ENCODE measurements at places on chromosomes 3 and 15.

DNA sequence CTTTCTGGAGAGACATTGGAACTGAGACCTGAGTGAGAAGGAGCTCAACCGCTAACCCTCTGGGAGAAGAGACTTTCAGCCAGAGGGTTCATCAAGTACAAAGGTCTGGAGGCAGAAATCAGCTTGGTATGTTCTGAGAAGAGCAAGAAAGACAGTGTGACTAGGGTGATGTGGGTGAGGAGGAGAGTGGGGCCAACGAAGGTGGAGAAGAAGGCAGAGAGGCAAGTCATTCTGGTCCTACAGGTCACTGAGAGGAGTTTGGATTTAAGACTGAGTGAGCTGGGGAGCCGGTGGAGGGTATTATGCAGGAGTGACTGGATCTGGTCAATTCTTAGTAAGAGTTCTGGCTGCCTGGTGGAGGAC, 12.2 kb downstream of the XIRP1 start:
- DNase-seq, result no peak

GRCh38 chr15:84818261-84819131, 1.3 kb downstream of the ALPK3 start:
- peak; percentile 16 for DNase-seq

DNA sequence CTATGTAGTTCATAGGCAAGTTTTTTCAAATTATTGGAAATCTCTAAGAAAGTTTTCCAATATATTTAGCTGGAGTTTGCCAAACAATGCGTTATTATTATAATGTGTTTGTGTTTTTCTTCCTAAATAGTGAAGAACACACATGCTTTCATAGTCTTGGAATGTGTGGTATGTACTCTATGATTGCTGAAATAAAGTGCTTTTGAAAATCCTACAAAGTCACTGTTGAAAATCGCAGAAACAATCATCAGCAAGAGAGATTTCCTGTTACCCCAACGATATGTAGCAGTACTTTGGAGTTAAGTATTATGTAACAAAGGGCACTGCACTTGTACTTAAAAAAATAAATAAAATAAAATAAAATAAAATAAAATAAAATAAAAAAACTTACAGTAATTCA, 796.2 kb downstream of the NAALADL2 start:
- no peak for DNase-seq

GRCh38 chr15:59736181-59736580, 47.1 kb upstream of the BNIP2 start:
- no peak for DNase-seq

- no peak for DNase-seq
Measured at GRCh38 chr3:13095408-13095937, 22.2 kb upstream of the IQSEC1 start.

GRCh38 chr3:10248984-10249748, 907 bp downstream of the TATDN2 start:
- peak; percentile 6 for DNase-seq

DNA sequence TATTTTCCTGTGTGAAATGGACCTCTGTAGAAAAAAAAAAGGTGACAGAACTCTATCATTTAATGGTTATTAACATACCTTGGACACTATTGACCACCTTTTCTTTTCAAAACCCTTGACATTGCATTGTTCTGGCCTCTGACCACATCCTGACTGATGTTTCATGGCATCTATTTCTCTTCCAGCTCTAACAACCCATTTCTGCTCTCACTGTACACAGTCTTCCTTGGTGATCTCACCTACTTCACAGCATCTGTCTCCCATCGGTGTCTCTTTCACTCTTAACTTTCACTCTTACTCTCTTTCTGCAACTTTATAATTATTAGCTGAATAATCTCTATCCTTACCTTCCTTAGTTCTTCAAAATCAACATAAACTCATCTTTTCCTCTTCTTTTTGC, 217.4 kb upstream of the CD96 start:
- no peak for DNase-seq

DNA sequence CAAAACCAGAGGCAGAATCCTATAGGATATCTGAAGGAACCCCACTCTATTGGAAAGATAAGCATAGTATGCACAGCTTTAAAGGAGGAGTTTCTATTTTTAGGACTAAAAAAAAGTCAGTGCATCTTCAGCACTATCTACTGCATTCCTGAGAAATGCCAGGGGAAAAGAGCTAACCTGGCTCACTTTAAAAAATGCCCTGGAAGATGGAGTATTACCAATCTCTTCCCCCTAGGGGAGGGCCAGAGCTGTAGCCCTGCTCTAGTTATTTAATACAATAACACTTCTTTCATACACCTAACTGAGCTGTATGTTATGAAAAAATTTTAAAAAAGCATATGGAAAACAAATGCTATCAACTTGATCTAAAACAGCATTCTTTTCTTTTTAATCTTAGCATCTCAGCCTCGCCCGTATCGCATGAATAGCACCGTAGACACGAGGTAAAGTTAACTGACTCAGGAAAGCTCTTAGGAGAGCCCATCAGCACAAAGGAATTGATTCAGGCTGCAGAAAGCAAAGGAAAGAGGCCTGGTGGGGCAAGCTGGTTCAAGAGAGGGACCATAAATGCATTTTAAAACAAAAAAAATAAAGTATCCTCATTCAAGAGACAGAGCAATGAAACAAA, 50.2 kb downstream of the TGM4 start:
- DNase-seq, result no peak

DNA sequence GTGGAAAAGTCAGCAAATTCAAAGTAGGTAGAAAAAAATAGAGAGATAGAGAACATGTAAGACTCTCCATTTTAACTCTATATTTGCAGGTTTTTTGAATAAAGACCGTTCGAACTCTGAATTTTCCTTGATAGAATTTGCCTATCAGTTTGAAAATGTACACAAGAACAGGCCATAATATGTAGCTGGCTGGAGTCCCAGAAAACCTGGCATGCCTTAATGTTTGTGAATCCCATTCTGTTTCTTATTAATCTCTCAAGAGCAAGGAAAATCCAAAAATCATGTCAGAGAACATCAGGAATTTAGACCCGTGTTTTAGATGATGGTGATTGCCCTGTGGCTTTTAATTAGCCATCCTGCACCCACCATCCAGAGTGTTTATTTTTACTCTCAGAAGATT, 7.2 kb upstream of the CFAP161 start:
- no peak for DNase-seq

- no peak for DNase-seq
Measured at GRCh38 chr15:66923438-66923881, 141.9 kb upstream of the SMAD3 start.

GRCh38 chr3:197031315-197032285, 2.0 kb upstream of the MELTF start:
- DNase-seq, result peak; percentile 98

DNA sequence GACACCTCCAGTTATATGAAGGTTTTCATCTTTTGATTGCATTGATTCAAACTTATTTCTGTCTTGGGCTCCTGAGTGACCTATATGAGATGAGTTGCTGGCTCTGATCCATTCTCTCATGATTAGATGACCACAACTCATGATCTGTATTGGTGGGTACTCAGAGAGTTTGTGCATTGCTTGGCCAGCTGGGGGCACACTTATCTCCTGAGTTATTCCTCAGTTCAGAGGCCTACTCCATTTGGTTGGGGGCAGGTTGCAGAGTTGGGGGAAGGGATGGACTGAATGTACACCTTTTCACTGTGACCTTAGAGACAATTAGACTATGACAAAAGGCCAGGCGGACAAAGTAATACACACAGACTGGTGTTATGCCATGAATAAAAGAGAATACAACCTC, 166.2 kb upstream of the SEMA6D start:
- no peak for DNase-seq

DNA sequence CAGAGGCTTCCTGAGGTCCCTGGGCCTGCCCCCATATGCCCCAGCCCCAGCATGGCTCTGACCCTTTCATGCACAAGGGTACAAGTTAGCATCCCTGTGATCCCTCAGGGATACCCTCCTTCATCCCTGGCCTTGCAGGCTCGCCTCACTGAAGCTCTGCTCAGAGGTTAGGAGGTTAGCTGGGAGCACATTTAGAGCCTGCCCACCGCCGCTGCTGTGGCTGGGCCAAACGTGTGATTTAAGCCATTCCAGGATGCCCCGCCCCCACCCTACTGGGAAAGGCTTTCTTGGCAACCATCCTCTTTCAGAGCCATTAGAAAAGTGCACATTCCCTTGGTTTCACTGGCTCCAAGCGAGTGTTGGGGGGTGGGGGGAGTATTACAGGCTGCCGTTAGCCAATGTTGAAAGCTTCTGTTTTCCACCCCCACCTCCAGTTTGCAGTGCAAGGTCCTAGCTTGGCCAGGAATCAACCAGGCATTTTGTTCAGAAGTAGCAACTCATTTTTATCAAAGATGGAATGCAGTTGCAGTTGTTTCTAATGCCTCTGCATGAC, 6.3 kb upstream of the HES1 start:
- DNase-seq, result no peak

GRCh38 chr15:89904519-89904918, 8.2 kb downstream of the ARPIN start:
- DNase-seq, result no peak

GRCh38 chr3:51379301-51379700, 5.8 kb upstream of the MANF start:
- DNase-seq, result no peak

DNA sequence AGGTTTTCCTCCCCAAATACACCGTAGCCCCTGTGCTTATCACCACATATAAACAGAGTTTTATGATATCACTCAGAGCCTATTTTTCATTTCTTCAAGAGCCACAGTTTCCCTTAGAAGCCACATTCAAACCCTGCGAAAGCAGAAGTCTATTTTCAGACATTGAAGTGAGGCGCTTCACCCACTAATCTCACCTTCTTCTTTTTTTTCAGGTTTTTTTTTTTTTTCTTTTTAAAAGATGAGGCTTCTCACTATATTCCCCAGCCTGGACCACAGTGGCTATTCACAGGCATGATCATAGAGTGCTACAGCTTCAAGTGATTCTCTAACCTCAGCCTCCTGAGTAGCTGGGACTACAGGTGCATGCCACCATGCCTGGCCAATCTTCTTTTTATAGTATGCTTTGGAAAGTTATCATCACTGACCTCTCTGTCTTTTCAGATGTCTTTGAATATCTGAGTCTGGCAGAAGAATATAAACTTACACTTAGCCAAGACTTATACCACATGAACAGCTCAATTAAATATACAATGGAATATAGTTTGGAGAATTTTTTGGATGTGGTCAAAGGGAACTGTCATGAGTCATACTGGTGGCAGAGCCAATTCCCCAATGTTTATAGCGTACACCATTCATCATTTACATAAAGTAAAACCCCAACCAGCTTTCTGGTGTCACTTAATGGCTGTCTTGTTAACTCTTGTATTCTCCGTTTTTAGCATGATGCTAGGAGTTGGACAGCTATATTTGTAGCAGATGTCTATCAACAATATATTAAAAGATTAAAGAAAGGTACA, 59.7 kb upstream of the CCDC50 start:
- peak; percentile 26 for DNase-seq

- no peak for DNase-seq
Measured at GRCh38 chr15:56344336-56344735, 20.9 kb upstream of the TEX9 start.

DNA sequence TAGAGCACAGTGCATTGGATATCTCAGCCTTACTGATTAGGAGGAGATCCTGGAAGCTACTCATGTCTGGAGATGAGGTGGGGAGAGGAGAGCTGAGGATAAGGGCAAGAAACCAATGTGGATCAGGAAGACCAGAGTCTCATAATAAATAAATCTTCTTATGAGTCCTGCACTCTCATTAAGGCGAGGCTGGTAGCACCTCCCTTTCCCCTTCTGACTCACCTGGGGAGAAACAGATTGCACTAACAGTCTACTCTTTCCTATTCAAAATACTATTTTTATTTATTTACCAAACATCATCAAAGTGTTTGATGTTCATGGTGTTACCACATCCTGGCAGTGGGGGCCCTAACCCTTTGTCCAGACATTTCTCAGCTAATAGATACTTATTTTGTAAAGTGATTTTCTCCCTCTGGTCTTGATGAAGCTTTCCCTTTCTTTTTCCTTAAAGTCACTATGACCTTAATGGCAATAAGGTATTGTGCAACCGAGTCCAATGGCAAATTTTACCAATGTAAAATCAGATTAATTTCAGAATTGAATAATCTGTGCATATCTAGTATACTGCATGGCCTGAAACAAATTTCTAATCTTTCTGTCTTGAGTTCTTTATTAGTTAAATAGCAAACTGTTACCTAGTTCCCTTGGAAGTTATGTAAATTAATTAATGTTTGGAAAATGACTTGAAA, 81.1 kb downstream of the IQCH start:
- peak; percentile 36 for DNase-seq

DNA sequence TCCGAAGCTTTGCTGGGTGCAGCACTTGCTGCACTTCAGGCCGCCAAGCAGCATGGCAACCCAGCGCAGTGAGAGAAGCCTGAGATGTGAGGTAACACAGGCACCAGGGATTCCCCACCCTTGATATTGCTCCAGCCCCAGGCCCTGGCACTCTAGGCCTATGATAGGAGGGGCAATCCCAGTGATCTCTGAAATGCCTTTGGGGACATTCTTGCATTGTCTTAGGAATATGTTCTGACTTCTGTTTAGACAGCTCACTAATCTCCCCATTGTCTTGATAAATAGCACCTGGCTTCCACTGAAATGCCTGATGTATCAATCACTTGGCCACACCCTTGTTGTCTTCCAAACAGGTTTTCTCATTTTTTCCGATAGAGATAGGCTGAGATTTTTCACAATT, 102.8 kb downstream of the SOX14 start:
- no peak for DNase-seq

DNA sequence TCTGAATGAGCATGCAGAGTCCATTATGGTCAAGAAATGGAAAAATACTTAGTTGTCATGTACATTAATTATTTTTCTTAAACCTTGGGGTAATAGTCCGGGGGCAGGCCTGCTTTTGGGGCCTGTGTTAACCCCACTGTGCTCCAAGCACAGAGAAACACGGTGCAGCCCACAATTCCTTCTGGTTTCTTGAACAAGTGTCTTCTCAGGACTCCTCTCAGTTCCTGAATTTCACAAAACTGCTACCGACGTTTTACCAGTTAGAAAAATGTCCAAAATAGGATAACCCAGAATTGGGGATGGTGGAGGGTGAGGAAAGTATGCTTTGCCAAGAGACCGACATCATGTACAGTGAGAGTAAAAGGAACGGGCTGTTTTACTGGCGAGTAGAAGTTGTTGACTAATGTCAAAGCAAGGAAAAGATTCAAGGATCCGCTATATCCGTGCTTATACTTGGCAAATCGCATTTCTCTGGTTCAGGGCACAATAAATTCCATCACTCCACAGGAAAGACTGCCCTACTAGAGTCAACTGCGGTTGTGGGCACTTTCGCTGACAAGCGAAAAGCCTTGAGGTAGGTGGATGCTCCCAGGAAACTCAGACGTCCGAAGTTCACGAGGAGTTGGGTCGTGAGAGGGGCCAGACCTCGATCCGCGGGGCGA, 495 bp upstream of the NXPE3 start:
- DNase-seq, result no peak
